ENCODE measurements at places on chromosomes 4 and X. TPM values are rescaled to one million over a fixed set of nuclear protein-coding genes. Genes with fewer than 3 reads are reported as not detected.

DNA sequence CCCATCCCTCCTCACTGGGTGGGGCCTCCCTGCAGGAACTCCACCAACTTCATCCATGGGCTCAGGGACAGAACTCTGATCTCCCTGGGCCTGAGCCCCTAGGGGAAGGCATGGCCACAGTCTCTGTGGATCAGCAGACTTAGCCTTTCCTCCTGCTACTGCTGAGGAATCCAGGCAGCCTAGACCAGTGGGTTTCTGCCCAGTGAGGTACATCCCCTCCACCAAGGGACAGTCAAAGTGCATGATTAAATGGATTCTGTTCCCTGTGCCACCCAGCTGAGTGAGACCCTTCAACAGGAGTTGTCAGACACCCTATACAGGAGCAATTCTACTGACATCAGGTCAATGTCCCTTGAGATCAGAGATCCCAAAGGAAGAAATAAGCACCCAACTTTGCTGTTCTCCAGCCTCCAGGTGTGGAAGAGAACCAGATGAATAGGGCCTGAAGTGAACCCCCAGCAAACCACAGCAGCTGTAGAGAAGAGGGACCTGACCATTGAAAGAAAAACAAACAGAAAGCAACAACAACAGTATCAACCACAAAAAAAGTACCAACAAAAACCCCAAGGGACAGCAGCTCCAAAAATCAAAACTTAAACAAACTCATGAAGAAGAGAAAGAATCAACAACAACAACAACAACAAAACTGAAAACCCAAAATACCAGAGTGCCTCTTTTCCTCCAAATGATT, 84.8 kb downstream of the CHIC1 start:
- H3K36me3 ChIP-seq: peaks cover 13% of the 10 kb centered on the region
- no peaks in the 10 kb centered on the region for H3K4me1 ChIP-seq
- DNase-seq: no peak
- H3K4me3 ChIP-seq: no peak overlapping the region

DNA sequence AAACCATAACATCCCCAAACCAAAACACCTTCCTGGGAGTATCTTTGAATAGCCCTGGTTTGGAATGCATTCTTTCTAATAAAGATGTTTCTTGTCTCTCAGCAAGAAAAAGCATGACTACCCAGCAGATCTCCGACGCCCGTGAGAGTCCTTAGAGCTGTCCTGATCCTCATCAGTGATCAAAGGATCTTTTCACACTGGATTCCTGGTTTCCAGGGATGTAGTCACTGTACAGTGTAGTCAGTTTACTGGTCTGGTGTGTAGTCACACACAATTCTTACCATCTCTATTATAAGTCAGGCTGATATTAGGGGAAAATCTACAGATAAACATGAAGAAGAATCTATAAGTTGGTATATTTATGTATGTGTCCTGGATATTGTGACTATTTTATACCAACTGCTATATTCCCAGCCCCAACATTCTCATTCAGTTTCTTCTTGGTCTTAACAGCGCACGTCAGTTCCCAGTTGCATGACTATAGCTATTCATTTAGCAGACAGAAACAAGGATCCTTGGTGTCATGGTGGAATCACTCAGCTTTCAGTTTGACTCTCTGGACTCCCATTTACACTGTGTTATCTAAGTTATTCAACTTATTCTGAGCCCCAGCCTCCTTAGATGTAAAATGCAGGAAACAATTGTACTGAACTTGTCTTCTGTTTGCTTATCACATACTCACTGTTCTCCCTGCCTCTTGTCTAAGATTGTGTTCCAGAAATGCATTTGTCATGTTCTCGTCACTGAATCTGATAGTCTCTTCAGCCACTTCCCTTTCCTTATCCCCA, 68.3 kb downstream of the SLIT2 start:
- no peak for DNase-seq
- no peaks in the 10 kb centered on the region for H3K4me1 ChIP-seq
- H3K4me3 ChIP-seq: no peak overlapping the region
- H3K27me3 ChIP-seq: no peaks in the 10 kb centered on the region

DNA sequence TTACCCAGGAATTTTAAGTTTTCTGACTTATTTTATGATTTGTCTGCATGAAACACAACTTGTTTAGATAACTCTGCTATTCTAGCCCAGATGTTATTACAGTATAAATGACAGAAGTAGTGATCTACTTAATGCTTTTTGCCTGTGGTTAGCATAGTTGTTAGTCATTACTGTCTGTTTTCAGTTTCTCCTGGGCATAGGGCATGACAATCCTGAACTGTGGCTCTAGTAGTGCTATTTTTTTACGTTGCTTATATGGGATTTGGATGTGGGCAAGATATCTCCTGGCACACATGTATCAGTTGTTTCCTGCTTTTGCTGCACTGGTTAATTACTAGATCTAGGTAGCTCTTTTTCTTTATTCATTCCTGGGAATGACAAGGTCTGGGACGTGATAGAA, 1005.8 kb downstream of the PCDH18 start:
- no peaks in the 10 kb centered on the region for H3K27me3 ChIP-seq
- H3K4me1 ChIP-seq: no peaks in the 10 kb centered on the region
- no peak for DNase-seq
- H3K4me3 ChIP-seq: no peak overlapping the region
- no peaks in the 10 kb centered on the region for H3K36me3 ChIP-seq
- no peak overlapping the region for H3K27ac ChIP-seq

CFP gene
- total RNA-seq: 18.6 TPM

GRCh38 chr4:2361366-2362265, 56.8 kb downstream of the ZFYVE28 start:
- no peak overlapping the region for H3K27ac ChIP-seq
- H3K36me3 ChIP-seq: no peaks in the 10 kb centered on the region
- no peak for DNase-seq

PDCL2 gene
- total RNA-seq: not detected

AMTN gene
- not detected for total RNA-seq

ADAMTS3 gene
- total RNA-seq: not detected

GRCh38 chrX:112830540-112830939, 10.1 kb downstream of the AMOT start:
- no peaks in the 10 kb centered on the region for H3K36me3 ChIP-seq
- no peak for DNase-seq
- H3K27me3 ChIP-seq: no peaks in the 10 kb centered on the region
- H3K4me1 ChIP-seq: no peaks in the 10 kb centered on the region
